ENCODE measurements at places on chromosomes 2 and 18. TPM values are rescaled to one million over a fixed set of nuclear protein-coding genes. Genes with fewer than 3 reads are reported as not detected.

AQP12B gene
- total RNA-seq = not detected

TWIST2 gene
- total RNA-seq = 8.1 TPM

DNA sequence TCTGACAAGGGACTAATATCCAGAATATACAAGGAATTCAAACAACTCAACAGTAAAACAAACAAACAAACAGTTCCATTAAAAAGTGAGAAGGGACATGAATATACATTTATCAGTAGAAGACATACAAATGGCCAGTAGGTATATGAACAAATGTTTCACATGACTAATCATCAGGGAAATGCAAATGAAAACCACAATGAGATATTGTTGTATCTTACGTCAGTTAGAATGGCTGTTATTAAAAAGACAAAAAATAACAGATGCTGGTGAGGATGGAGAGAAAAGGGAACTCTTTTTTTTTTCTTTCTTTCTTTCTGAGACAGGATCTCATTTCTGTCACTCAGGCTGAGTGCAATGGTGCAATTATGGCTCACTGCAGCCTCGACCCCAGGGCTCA lies 175.5 kb downstream of the CAMKMT start:
- DNase-seq = no peak

DNA sequence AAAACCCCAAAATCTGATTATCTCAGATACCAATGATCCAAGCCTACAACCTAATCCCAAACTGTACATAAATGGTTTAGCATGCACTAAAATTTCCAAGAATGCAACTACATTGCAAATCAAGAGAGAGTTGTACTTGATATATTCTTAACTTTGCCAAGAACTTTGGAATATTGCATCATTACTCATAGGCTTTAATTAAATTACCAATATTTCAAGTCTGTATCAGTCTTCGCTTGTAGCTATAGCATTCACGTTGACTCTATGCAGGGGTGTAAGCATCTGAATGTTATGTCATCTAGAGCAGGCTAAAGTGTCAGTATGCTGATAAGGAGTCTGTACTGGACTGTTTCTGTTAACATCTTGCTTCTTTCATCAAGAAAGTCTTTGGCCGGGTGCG lies 56.3 kb downstream of the FOXI3 start:
- DNase-seq = no peak

DNA sequence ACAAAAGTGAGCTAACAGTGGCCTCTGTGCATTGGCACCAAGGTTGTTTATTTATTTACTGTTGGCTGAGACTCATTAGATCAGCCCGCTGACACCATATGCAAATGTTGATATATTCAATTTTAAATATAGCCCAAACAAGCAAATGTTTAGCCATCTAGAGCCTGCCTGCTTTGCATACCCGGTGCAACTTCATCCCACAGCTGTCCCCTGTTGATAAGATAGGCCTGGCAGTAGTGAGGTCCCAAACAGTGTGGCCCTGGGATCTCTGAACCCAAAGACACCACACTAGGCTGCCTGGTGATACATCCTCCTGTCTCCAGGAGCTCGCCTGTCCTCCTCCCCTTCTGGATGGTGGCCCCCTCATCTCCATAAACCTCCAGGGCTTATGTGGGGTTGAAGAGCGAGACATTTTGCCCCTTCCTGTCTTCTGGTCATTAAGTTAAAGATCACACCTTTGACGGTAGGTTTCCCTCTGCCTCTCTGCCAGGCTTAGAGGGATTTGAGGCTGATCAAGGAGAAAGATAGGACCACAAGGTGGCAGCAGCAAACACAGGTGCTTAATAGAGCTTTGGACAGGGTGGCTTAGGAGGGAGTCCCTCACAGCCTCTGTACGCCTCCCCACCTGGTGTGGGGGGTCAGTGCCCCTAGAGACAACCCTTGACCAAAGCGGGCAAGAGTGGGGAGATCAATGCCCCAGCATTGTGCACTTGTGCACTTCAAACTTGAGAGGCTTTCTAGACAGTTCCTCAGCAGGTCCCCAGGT lies 23.7 kb upstream of the MYO5B start:
- peak; percentile 46 for DNase-seq

- DNase-seq = no peak
These were observed 38.8 kb downstream of the BMP10 start for GRCh38 chr2:68832233-68832869.

GRCh38 chr2:200756618-200757321 lies 54.9 kb upstream of the BZW1 start:
- DNase-seq = no peak

DNA sequence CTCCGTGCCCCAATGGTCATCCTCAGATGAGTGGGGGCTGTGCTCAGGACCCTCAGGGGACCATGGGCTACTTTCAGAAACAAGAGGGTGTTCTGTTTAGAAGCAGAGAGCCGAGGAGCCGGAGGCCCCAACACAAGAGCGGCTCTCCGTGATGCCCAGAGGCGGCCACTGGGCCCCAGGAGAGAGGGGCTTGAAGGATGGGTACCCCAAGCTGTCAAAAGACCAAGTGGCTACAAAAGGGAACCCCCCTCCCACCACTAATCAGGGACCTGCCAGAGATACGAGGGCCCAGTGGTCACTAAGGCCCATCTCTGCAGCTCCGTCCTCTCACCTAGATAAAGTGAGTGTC lies 93.6 kb downstream of the HDAC4 start:
- DNase-seq = no peak

GRCh38 chr2:193428336-193428818 lies 1233.6 kb upstream of the TMEFF2 start:
- DNase-seq = no peak
